Osteoblast (primary cell): ENCODE measurements at places on chromosomes 16 and 17. TPM values are rescaled to one million over a fixed set of nuclear protein-coding genes. Genes with fewer than 3 reads are reported as not detected.

DNA sequence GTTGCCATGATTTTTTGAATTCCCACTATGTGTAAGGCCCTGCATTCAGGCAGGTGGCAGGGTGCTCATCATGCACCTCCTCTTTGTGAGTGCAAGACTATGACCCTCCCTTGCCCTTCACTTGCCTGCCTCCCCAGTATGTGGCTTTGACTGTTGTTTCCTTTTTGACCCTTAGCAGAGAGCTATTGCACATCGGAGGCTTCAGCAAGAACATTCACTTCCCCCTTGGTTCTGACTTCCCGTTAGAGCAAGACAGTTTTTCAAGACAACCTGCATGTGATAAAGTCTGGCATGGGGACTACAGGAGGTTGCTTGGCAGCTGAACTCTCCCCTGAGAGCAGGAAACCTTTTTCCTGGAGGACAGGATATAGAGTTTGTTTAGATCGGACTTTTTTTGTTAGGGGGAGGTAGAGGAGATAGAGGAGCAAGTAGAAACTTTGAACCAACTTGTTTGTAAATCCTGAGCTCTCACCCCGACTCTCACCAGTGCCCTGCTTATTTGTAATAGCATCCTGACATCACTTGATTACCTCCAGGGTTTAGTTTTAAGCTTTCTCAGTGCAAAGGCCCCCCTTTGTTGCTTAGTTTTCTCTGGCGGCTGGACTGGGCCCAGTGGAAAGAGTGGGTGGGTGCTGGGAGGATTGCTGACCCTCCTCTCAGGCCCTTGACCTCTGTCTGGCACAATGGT, 34.3 kb downstream of the LIMD2 start:
- DNase-seq: no peak

- DNase-seq: no peak
These were observed 17.0 kb downstream of the CHD9 start for GRCh38 chr16:53071748-53072301.

GP1BA gene
- total RNA-seq: not detected in 2 replicates

GRCh38 chr16:22726868-22727267, 87.1 kb upstream of the HS3ST2 start:
- no peak for DNase-seq

GRCh38 chr17:36877771-36878170, 59.5 kb upstream of the LHX1 start:
- no peak for DNase-seq

DNA sequence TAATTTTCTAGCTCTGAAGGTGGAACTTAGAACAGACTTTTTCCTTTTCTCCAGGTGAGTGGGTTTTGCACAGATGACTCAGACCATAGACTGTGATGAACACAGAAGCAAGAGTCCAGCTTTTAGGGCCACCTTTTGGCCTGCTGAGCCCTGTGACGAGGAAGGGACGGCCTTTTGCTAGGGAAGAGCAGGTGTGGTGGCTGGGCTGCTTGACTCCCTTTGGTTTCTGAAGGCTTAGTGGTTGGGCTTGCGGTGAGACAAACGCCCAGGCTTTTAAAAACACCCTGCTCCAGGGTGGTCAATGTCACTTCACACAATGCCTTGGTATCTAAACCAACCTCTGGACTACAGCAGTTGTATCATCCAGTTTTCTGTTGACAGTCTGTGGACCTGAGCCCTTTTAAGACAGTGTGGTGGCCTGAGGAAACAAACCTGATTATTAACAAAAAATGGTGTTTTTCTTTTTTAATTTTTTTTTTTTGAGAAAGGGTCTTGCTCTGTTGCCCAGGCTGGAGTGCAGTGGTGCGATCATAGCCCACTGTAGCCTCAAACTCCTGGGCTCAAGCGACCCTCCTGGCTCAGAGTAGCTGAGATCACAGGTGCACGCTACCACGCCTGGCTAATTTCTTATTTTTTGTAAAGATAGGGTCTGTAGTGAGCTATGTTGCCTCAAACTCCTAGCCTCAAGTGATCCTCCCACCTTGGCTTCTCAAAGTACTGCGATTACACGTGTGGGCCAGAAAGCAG, 134.0 kb downstream of the SNX29 start:
- DNase-seq: no peak

- no peak for DNase-seq
These were observed 72.9 kb downstream of the MRM1 start for GRCh38 chr17:36674278-36674650.
